ENCODE measurements at places on chromosomes 2 and 18.

DNA sequence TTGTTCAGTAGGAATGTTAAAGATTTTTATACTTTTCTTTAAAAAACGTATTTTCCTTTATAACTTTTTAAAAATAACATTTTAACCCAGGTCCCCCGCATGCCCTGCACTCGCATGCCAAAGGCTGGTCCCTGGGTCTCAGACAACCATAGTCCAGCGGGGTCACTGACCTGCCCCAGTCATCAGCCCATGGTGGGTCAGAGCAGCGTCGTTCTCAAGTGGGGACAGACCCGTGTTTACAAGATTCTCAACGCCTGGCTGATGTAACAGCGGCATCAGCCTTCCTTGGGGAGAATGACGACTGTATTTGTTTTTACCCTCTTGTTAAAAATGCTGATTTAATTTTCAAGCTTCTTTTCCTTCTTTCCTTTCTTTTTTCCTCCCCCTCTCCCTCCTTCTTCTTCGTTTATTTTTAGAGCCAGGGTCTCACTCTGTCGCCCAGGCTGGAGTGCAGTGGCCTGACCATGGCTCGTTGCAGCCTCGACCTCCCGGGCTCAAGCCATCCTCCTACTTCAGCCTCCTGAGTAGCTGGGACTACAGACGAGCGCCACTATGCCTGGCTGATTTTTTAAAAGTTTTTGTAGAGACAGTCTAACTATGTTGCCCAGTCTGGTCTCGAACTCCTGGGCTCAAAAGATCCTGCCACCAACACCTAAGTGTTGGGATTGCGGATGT, 1.0 kb upstream of the EFHD1 start:
- no peak for DNase-seq

DNA sequence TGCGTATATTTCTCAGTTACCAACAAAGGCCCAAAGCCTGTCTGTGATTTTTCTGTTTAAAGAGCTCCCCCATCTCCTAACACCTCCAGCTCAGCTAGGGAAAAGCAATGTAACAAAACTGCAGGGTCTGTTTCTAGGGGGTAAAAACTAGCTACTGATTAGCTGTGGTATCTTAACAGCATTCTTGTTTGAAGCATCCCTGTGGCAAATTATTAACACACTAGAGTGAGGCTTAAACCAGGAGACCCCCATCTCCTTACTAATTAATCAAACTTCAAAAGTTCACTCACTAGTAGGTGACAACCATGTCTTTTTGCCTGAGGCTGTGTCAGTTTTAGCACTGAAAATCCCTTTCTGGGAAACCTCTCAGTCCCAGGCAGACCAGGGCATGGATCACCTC, 186.2 kb upstream of the PARD3B start:
- no peak for DNase-seq

GRCh38 chr2:131030478-131030971, 62.7 kb downstream of the FAM168B start:
- DNase-seq = no peak

DNA sequence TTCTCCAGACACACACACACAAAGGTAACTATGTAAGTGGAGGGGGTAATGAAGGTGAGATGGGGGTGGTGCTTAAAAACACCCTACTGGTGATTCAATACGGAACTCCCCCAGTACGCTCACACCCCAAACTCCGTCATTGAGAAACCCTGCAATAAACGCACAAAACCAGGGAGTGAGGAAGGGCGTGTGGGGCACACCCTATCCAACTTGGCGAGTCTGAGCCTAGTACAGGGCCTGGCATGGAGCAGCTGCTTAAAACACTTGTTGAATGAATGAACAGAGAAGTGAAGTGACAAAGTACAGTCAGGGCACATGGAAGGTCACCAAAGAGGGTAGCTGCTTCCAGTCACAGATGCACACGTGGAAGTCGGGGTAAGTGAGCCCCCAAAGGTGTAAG, 146.8 kb upstream of the SMAD2 start:
- no peak for DNase-seq

GRCh38 chr18:7918701-7919100, 351.6 kb downstream of the PTPRM start:
- DNase-seq = no peak

GRCh38 chr2:168560817-168561499, 104.9 kb downstream of the CERS6 start:
- DNase-seq = no peak

GRCh38 chr2:178114462-178114861, 2.2 kb downstream of the RBM45 start:
- no peak for DNase-seq

GRCh38 chr18:45402485-45403056, 212.7 kb upstream of the SLC14A2 start:
- DNase-seq = no peak

GRCh38 chr2:119823734-119824334, 64.1 kb downstream of the PTPN4 start:
- peak; percentile 66 for DNase-seq

GRCh38 chr18:51290860-51291259, 93.4 kb upstream of the MEX3C start:
- DNase-seq = no peak

DNA sequence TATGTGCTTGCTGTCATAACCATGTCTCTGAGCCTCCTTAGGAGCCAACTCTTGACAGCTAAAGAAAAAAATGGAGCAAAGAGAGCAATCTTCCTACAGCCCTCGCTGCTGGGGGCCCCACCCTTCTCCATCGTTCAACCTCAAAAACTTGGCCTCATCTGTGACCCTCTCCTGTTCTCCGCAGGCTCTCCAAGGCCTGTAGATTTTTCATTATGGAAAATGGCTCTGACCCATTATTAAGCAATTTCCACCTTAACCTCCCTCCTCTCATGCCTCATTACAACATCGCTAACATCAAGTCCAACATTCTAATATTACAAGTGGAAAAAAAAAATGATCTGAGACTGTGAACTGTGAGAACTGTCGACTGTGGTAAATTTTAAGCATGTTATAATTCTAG, 98.7 kb downstream of the SLC8A1 start:
- DNase-seq = no peak

- no peak for DNase-seq
Observed at GRCh38 chr2:109322111-109322510, 193.1 kb downstream of the SH3RF3 start.

DNA sequence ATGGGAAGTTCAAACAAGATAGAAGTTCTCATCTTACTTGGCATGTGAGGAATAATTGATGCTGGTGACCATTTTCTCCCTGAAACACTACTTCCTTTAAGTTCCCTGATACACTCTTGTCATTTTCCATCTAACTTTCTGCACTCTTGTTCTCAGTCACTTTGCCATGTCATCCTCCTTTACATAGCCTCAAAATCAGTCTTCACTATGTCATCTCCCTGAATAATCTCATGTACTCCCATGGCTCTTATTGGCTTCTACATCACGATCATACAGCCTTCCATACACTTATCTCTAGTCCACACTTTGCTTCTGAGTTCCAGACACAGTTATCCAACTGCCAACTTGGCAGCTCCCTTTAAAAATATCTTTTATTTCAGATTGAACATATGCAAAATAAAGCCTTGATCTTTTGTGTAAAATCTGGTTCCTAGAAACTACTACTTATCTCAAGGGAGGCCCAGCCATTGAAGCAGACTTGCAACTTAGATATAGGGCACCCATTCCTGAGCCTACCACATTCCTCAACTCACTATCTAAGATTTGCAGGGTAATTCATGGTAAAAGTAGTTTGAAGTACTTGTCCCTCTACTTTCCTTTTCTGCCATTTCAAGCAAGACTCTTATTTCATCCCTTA, 1070.2 kb upstream of the NXPH2 start:
- no peak for DNase-seq

DNA sequence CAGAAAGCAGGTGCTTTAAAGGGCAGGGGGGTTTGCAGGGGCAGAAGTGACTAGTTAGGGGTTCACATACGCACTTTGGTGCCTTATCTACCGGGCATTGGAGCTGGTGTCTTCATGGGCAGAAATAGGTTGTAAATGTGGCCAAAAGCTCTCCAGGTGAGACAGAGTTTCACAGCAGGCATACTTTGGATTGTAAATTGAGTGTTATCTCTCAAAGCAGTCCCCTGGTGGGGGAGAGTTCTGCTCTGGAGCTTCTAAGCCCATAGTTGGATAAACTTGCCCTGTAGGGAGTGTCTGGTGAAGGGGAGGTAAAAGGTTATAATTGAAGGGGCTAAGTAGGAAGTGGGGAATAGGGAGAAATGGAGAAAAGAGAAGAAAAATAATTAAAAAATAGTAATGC, 43.1 kb downstream of the COL4A3 start:
- DNase-seq = no peak

GRCh38 chr2:119249311-119249710, 25.7 kb downstream of the STEAP3 start:
- DNase-seq = no peak

DNA sequence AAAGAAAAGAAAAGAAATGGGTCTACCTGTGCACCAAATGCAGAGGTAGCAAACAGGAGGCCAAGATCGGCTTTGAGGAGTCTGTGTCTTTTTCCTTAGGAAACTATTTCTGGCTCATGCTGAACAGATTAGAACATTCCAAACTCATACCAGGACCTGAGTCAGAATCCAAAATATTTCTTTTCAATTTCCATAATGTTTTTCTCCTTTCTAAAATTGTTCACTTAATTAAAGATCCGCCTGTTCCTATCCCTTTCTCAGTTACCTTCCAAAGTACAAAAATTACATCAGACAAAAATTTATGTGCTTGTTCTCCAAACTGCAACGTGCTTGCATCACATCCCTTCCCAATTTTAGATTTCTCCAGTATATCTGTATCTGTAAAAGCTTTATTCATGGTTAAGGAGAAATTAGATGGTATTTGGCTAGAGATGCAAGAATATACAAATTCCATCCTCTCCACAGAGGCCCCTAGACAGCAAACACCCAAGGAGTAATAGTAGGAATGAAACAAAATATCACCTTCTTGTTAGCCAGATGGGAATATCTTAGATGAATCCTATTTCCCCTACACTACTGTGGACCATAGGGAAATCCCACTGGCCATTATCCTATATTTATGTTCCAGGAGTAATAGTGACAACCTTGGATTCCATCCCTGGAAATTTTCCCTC, 130.6 kb downstream of the LNPK start:
- DNase-seq = no peak
